ENCODE measurements at places on chromosomes 3 and 15. TPM values are rescaled to one million over a fixed set of nuclear protein-coding genes. Genes with fewer than 3 reads are reported as not detected.
A peak's percentile ranks its signal among the peaks of the same experiment; 100 is the strongest.

DNA sequence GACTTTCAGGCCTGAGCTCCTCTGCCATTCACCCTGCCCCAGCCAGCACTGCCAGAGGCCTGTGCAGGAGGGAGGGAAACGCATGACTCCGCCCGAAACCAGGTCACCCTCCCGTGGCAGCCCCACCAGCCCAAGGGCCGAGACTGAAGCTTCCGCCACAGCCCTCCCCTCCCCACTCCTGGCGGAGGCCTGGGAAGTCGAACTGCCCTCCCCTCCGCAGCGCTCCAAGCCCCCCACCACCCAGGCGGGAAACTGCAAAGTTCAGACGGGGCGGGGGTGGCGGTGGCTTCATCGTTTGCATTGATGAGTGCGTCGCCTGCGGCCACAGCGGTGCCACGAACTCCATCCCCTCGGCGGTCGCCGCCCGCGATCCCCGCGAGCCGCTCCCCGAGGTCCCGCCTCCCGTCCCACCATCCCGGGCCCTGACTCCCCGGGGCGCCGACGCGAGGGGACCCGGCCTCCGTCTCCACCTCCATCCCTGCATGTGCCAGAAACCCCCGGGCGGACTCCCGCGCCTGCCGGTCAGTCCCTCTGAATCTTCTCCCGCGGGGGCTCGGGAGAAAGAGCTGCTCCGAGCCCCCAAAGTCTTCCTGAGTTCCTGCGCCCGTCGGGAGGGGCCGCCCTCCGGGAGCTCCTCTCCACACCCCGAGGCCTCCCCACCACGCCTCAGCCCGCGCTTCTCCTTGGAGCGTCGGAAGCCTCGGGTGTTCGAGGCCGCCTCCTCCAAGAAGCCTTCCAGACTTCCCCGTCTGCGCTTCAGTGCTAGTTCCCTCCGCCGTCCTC is 698 bp downstream of the MELTF start:
- DNase-seq, result no peak

DNA sequence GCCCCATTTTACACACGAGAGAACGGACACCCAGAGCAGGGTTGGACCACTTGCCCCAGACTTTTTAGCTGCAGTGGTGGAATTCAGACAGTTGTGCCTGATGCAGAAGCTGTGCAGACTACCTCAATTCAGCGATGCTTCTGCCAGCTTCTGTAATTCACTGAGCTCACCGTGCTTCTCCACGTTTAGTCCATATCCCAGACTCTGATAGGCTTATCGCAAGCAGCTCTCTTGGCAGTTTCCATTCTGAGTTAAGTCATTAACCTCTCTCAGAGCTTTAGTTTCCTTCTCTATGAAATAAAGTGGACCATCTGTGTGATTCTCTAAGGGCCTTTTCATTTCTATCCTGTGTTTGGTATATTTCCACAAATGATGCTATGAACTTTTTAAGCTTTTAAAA is 37.1 kb downstream of the ABHD17C start:
- no peak for DNase-seq

DNA sequence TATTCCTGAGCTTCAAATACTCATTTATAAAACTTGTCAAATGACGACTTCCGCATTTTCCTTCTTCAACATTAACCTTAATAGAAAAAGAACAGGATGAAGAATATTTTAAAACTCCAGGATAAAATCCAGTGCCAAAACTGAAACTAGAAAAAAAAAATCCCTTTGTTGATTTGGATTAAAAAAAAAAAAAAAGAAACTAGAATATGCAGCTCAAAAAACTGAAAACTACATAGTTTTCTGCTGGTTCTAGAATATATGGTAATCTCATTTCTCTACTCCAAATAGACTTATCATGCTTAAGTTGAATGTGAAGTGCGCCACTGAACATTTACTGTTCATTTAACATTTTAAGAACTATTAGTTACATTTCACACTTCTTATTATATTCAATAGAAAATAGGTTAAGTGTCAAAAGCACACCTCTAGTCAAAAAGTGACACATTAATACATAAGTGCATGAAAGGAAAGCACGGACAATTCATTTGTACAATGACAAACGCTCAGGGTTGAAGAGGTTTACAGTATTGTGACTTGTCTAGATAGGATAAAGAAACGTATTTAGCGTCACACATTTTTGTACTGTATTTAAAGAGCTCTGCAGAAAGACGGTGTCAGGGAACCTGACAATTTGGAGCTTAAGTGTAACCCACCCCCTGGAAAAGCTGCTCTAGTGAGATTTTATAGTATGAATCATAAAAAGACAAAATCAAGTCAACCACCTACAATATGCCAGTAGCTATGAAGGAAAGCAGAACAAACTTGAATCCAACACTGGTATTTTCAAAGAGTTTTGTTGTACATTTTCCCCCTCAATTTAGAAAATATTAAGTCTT is 5.8 kb downstream of the TRA2B start:
- DNase-seq, result no peak

DNA sequence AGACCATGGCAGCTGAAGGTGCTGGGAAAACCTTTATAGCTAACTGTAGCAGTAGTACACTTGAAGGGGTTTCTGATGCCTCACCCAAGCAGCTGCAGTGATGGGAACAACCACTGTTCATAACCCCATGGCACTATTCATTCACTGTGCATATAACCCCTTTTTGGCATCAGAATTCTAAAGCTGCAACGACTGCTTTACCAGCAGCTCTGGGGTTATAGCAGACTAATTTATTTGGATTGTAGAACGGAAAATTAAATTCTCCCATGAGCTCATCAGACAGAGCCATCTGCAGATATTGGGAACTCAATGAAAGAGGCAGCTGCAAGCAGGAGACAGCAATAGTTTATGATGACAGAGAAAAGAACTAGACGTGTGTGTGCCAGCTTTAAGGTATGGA is 28.6 kb downstream of the TFDP2 start:
- DNase-seq, result no peak

GRCh38 chr3:62127116-62127515 is 246.2 kb downstream of the FEZF2 start:
- no peak for DNase-seq

CYB561D2 gene
- 22.1 TPM for total RNA-seq

DNA sequence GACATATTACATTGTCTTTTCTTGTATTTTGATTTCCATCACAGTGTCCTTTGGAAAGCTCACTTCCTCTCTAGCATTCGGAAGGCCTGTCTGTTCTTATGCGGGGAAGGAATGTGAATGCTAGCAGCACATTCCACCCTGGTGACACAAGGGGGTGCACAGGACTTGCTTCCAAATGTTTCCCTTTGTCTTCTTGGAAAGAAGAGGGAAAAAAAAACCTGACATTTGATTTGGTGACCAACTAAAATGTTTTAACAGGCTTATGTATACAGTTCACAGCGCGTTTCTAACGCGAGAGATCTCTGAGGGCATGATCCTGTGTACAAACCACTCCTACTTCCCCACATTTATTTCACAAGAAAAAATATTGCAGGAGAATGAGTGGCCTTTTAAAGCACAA is 107.6 kb upstream of the FXR1 start:
- peak; percentile 57 for DNase-seq

DNA sequence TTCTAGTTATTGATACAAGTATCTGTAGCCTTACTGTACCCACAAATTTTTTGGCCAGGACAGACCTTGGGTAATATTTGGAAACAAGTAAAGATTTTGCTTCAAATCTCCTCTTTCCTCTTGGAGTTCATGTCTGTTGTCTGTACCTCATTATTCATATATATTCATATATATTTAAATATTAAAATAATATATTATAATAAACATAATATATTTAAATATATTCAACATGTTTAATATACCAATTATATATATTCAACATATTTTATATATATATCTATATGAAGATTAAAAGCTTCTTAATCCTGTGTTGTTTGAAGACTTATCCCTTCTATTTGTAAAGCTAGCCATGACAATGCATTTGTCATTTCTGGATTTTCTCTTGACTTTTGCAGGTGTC is 38.1 kb downstream of the ZIC1 start:
- DNase-seq, result no peak

- DNase-seq, result no peak
These were observed 11.8 kb downstream of the PARP15 start for GRCh38 chr3:122589297-122589696.

DNA sequence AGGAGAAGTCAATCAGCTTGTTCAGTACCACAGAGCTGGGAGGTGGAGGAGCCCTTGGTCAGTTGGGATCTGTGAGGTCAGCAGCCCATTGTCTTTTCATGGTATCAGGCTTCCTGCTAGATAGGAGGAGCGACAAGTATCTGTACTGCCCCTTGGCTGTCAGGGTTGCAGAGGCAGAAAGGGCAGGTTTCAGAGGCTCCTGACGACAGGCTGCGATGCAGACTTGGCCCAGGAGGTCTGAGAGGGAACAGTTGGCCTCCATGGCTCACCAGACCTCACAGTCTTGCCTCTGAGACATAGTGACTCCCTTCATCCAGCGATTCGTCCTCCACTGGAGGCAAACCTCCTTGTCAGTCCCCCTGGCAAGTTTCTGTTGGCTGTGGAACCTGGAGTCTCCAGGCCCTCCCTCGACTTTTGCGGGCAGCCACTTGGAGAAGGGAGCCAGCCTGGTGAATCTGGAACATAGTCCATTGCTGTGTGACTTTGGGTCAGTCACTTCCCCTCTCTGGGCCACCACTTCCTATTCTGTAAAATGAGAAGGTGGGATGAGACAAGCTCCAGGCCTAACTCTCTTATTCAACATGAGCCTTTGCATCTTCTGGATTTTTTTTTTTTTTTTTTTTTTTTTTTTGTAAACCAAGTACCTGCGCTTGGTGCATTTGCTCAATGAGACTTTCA is 177.9 kb upstream of the TLE3 start:
- DNase-seq, result no peak

- no peak for DNase-seq
These were observed 86.1 kb upstream of the NTRK3 start for GRCh38 chr15:88342666-88343065.

TRA2B gene
- total RNA-seq, result 202 TPM

- no peak for DNase-seq
These were observed 84.2 kb upstream of the BHLHE40 start for GRCh38 chr3:4894891-4895530.

SYNM gene
- total RNA-seq, result 0.26 TPM

DNA sequence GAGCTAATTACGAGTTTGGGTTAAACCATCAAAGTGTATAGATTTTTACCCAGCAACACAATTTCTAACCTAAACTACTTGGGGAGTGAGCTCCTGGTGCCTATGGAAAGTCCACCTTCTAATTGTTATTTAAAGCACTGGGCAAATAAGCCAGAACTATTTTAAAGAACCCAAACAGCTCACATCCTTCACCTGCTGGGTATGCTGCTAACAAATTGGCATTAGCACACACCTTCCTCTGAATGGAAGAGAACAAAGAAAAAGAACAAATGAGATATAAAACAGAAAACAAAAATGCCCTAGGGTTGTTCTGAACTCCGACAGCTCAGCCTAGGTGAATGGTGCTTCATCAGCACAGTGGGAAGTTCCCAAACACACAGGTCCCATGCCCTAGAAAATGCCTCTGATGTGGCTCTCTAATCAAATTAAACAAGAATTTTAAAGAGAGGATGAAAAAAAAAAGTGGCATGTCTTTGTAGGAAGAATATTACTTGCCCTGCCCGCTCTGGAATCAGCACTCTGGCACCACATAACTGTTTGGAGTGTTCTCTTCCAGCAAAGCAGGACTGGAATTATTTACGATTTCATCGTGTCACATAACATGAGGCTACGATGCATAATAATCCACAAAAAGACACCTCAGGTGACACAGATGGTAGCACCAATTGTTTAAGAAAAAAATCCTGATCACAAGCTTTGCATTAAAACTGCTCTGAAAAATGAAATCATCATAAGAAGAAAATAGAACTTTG is 334.4 kb downstream of the GBE1 start:
- DNase-seq, result no peak

- no peak for DNase-seq
These were observed 37.6 kb downstream of the SPTSSB start for GRCh38 chr3:161333696-161334095.

MASP1 gene
- 3.9 TPM for total RNA-seq

DNA sequence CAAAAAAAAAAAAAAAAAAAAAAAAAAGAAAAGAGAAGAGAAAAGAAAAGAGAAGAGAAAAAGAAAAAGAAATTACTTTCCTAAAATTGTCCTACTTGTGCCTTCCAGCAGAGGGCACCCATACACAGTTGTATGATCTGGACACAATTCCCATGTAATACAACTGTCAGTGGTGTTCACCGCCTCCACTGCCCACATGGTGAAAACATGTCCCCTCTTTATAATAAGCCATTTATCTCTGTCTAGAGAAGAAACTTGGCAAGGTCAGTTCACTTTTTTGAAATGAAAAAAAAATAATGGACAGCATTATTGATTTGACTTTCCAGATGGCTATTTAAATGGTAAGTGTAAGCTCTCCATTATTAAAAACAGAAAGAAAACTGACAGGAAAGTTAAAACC is 459.4 kb downstream of the GBE1 start:
- DNase-seq, result peak; percentile 39

DNA sequence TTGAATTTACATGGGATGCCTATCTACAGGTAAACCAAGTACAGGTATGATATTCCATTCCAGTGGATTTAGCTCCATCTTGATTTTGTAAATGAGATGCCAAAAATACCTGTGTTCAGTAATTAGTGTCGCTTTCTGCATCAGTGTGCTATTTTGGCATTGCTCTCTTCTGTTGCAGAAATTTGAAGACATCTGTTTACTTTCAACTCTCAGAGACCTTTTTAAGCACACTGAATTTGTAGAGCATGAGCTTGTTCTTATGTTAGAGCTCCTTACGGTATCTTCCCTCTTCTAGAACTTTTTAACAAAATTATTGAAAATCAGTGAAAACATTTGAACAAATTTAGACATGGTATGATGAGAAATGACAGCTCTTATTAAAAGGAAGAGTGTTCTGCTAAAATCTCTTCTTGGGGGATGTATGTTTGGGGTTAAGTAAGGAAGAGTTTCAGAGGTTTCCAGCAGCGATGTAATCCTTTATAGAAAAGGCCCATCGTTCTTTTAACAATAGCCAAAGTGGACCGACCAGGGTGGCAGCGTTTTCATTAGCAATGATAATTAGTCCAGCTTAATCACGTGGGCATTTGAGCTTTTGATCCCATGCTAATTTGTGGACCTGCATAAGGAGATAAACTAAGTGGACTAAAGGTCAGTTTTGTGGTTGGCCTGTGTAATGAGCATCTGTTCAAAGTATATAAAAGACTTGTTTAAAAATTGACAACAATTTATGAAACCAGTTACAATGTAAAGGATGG is 385.4 kb downstream of the PTPRG start:
- no peak for DNase-seq

- no peak for DNase-seq
These were observed 279.1 kb upstream of the PLSCR5 start for GRCh38 chr3:146884296-146884695.

GRCh38 chr3:103381296-103382079 is 946.7 kb downstream of the ZPLD1 start:
- peak; percentile 3 for DNase-seq

DNA sequence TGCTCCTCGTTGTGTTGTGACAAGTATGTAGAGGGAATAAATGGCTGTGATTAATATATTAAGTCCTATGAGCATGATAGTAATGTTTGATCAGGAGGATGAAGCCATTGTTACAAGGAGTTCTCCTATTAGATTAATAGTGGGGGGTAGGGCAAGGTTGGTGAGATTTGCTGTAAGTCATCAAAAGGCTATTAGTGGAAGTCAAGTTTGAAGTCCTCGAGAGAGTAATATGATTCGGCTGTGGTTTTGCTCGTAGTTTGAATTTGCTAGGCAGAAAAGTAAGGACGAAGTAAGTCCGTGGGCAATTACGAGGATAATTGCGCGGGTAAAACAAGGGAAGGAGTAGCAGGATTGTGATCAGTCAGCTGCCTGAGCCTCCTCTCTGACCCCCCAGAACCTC is 26.0 kb upstream of the BUB1B start:
- DNase-seq, result no peak

- peak; percentile 18 for DNase-seq
These were observed 28.6 kb downstream of the RLBP1 start for GRCh38 chr15:89192766-89193165.

GRCh38 chr3:51734572-51734907 is 27.7 kb downstream of the GRM2 start:
- no peak for DNase-seq

CACNA1D gene
- total RNA-seq, result 0.13 TPM
